ENCODE measurements at places on chromosomes 2 and 18.

- DNase-seq: no peak
Observed at GRCh38 chr2:127857265-127857808, 618 bp downstream of the POLR2D start.

DNA sequence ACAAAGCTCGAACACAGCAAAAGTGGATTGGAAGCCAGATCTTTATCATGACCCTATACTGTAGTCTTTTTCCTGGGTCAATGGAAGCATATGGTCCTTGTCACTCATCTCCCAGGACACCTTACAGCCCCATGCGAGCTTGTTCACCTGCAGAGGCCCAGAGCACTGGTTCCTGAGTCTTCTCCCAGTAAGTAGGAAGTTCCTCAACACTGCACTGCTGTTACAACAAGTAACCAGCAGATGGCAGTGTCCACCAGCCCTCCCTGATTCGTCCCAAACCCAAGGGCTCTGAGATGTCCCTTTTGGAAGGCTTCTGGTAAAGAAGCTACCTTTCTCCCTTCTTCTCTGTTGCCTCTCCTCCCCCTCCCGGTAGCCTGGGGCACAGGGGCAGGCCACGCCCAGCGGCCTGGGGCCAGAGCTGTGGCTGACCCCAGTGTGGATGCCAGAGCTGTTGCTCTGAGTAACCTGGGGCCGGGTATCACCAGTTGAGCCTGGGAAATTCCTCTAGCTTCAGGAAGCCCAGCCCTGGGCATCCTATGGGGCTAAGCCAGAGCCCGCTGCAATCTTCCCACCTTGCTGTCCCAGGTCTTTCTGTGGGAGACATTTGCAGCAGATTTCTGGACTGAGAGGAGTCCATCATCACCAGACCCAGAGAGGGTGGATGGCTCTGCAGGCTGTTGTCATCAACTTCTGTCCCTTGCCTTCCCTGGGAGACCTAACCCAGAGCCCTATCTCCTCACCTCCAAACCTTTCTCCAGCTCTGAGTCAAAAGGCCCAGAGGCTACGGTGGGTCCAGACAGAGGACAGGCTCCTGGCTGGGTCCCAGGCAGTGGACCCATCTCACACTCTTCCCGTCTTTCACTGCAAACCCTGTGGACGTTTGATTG lies 5.3 kb upstream of the GDF7 start:
- DNase-seq: no peak

DNA sequence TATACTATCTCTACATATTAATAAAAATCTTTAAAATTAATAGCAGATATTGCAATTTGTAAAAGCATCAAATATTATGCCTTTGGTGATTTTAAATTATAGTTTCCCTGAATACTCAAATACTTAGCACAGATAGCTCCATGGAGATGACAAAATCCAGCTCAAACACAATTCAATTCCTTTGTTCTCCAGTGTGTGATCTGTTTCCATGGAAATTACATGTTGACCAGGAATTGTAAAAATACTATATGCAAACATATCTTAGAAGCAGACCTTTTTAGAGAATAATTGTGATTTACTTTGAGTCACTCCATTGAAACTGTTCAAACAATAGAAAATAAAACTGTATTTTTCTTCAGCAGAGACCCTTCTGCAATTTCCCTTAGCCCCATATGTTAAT lies 68.3 kb downstream of the FAM161A start:
- no peak for DNase-seq

DNA sequence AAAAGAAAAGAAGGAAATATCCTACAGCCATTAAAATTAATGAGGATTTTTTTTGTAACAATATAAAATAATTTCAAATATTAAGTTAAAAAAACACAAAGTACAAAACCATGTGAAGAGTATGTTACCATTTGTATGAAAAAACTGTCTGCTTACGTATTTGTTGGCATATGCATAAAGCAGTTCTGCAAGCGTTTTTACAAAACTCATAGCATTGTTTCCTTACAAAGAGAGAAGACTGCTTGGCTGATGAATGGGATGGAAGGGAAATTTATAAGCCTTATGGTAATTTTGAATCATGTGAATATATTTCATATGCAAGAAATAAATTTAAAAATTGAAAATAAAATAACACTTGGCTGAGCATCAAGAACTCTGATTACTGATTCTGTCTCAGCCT lies 63.1 kb downstream of the METTL4 start:
- DNase-seq: no peak

DNA sequence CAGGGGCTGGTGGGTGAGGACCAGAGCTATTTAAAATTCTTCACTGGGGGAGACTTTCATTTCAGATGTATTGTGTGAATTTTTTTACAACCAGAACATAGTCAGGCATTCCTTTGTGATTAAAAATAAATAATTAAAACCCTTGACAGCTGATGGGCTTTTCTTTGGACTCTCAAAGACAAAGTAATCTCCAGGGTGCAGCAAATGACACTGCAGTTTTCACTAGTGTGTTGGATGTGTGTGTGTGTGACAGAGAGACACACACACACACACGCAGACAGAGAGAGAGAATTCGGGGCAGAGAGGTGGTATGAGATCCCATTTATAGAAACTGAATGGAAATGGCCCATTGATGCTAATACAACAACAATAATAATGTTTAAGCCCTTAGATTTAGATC lies 10.3 kb upstream of the GALNT14 start:
- no peak for DNase-seq

DNA sequence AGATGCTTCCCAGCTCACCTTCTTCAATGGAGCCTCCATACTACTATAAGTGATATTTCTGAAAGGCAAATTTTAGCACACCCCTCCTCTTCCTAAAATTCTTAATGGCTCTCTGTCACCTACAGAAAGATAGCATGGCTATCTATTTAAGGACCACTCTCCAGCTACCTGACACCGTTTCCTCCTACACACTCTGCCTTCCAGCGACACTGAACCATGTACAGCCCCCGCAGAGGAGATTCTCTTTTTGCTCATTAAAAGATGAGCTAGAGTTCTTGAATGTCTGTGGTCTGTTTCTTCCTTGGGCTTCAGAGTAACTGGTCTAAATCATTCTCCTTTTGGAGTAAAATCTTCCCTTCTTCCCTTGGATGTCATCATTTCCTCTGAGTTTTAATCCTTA lies 38.4 kb upstream of the GAREM1 start:
- no peak for DNase-seq

- no peak for DNase-seq
Observed at GRCh38 chr2:120708944-120709607, 26.6 kb upstream of the GLI2 start.

- no peak for DNase-seq
Observed at GRCh38 chr2:17626986-17627385, 86.5 kb downstream of the VSNL1 start.

DNA sequence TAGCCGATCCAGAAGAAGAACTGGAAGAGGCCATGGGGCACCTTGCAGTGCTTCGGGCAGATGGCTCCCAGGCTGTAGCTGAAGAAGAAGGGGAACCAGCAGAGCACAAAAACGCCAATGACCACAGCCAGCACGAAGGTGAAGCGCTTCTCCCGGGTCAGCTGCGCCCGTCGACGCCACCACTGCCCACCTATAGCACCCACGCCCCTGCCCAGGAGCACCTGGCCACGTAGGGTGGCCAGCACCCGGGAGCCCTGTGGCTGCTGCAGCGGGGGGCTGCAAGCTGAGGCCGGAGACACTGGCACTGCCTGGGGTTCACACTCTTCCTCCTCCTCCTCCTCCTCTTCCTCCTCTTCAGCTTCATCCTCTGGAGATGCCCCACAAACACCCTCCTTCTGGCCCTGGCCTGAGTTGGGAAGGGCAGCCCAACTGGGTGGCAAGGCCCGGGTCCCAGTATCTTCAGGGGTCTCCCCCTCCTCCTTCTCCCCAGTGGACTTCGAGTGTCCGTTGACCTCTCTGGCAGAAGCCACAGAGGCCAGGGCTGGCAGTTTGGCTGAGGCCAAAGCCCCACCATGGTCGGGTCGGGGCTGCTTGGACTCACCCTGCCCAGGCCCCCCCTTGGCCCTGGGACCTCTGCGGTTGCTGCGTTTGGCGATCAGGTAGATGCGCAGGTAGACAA lies 1.3 kb downstream of the ADRA2B start:
- DNase-seq: no peak

Measured in skeletal muscle cell (primary cell).